ENCODE measurements at places on chromosomes 3 and 15.

DNA sequence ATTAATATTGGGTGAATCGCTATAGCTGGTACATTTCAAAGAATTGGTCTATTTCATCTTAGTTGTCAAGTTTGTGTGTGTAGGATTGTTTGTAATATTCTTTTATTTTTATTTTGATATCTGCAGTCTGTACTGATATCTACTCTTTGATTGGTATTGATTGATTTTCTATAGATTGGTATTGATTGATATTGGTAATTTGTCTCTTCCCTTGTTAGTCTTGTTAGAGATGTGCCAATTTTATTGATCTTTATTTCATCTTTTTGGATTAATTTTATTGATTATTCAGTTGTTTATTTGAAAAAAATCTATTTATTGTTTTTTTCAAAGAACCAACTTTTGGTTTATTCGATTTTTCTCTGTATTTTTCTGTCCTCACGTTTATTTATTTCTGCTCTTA lies 61.4 kb downstream of the TM2D3 start:
- DNase-seq: no peak

DNA sequence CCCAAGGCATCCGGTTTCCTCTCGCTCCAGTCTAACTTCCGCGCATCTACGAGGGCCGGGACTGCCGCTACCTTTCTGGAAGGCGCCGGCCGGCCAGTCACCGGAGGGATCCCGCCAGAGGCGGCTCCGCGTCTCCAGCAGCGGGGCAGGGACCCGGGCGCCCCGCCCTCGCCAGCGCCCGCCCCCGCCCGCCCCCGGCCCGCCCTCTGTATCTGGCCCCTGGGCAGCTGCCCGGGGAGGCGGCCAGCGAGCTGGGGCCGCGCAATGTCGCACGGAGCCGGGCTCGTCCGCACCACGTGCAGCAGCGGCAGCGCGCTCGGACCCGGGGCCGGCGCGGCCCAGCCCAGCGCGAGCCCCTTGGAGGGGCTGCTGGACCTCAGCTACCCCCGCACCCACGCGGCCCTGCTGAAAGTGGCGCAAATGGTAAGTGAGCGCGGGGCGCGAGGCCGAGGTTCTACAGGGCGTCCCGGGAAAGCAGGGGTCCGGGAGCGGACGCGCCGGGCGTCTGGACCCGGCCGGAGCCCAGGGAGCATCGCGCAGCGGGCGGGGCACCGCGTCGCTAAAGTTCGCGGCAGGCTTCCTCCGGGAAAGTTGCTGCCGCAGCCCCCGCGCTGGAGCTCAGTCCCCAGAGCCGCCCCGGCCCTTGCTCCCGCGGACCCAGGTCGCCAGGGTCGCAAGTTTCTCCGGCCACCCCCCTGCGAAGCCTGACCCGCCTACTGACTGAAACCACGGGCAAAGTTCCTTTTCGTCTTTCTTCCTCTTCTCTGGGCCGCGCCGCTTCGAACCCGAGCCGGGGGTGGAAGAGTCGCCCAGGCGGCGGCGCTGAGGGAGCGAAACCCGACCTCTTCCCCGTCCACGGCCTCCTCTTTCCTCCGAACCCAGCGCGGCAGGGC lies at the start of gene CMTM7:
Gene CMTM7, plus strand, starts transcription at position 211 of the 893 bp plus-strand sequence. Its CDS starts 54 bp downstream, at position 265.
- DNase-seq: peak; percentile 17

GRCh38 chr3:41007399-41007798 lies 191.9 kb upstream of the CTNNB1 start:
- DNase-seq: no peak

GRCh38 chr15:65904301-65904700 lies 35.0 kb downstream of the RAB11A start:
- DNase-seq: no peak

GRCh38 chr15:69647142-69647513 lies 194.5 kb downstream of the RPLP1 start:
- DNase-seq: no peak

- no peak for DNase-seq
Measured at GRCh38 chr3:4720316-4721075, 227.3 kb downstream of the ITPR1 start.

GRCh38 chr3:46460051-46460450 lies 4.7 kb downstream of the LTF start:
- DNase-seq: no peak

GRCh38 chr3:125043599-125044151 lies 12.1 kb downstream of the HEG1 start:
- no peak for DNase-seq

Data from stimulated activated CD8-positive, alpha-beta memory T cell treated with anti-CD3 and anti-CD28 coated beads, Interleukin-15, amount 100 ng/mL, for 24 hours (primary cell).